ENCODE measurements at places on chromosomes 11 and 22.

- no peak for DNase-seq
Observed at GRCh38 chr11:105520706-105521345, 89.0 kb upstream of the GRIA4 start.

DNA sequence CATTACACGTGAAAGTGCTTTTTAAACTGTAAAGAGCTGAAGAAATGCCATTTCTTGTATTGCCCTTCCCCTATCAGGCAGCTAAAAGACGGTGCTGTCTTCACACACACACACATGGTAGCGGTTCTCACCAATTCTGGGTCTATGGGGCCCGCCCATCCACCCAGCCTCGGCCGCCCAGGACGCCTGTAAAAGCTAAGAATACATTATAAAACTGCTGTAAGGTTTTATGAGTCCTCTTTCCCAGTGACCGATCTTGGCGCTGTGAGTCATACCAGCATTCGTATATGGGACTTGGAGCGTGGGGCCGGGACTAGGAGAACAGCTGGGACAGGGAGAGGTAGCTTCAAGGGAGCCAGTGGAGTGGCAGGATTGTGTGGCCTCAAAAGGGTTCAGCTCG is 149.7 kb upstream of the CADM1 start:
- DNase-seq: no peak

GRCh38 chr22:41722496-41722895 is 23.2 kb downstream of the MEI1 start:
- no peak for DNase-seq

DNA sequence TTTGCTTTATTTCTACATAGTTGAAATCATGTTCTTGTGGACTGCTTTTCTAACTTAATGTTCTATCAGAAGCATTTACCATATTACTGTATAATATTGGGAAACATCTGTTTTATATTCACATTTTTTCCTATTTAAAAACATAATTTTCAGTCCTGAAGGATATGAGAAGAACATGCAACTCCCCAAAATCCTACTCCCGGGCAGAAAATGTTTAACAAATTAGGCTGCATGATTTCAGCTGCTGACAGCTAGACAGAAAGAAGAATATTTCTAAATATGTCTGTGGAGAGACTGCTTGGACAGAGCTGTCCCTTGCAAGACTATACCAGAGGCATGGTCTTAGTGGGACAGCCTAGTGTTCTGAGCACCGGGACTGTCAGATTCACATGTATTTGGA is 15.7 kb upstream of the AMPD3 start:
- DNase-seq: no peak

- DNase-seq: no peak
Observed at GRCh38 chr11:112962579-112963367, 1.6 kb downstream of the NCAM1 start.

GRCh38 chr22:37996079-37996478 is 11.7 kb upstream of the SOX10 start:
- no peak for DNase-seq

- no peak for DNase-seq
Observed at GRCh38 chr11:75994616-75995015, 179.6 kb downstream of the UVRAG start.

- DNase-seq: no peak
Observed at GRCh38 chr11:86938203-86938899, 16.8 kb downstream of the FZD4 start.

DNA sequence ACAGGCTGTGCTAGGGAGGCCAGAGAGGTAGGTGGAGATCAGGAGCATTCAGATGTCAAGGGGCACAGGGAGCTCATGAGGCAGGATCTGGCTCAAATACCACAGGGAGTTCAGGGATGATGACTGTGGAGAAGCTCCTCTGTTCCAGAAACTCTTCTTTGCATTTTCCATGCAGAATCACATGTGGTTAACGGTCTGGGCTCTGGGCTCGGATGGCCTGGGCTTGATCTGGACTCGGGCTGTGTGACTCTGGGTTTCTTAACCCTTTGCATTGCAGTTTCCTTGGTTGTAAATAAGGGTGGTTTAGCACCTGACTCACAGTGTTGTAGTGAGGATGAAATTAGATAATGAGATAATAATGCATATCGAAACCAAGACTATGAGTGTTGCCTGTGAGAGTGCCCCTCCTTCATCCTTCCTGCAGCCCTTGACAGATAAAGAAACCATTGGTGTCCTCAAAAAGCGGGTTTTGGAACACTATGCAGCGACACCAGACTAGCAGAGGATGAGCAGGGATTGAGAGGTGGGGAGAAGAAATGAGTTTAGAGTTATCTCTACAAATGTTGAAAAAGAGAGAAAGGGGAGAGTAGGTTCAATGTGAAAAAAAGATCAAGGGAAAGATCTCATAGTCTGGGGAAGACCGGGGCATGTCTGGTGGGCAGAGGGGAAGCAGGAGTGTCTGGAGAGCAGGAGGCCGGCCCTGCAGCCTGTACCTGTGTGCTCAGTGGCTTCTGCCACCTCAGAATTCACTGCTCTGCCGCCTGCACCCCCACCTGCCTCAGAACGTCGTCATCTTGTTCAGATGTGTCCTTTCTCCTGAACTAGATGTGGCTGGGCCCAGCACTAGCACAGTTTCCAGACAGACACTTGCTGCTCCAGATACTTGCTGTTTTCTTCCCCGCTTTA is 197.8 kb upstream of the SORL1-AS1 start:
- no peak for DNase-seq

- no peak for DNase-seq
Observed at GRCh38 chr11:64356498-64357411, 2.2 kb upstream of the RPS6KA4 start.

- no peak for DNase-seq
Observed at GRCh38 chr11:299081-299891, at the start of gene IFITM5. Gene IFITM5, minus strand, starts transcription at chr11:299526. Its CDS starts 36 bp downstream, at chr11:299490.

DNA sequence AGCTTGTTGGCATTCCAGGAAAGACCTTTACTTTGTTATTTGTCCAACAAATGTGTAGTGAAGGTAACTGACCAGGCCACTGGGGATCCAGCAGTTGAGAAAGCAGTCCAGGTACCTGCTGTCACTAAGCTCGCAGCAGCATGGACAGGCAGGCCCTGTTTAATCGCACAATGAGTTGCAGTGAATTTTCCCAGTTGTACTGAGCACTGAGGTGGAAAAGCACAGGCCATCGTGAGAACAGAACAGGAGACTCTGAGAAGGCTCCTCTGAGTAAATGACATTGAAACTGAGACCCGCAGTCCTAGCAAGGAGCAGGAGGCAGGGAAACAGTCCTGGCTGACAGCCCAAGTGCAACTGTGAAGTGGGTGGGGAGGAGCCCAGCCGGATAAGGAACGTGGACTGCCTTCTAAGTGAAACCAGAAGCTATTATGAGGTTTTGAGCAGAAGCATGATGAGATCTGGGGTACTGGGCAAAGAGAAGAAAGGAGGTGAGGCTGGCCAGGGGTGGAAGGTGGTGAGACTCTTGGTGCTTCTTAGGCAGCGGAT is 39.8 kb upstream of the CDON start:
- DNase-seq: no peak

DNA sequence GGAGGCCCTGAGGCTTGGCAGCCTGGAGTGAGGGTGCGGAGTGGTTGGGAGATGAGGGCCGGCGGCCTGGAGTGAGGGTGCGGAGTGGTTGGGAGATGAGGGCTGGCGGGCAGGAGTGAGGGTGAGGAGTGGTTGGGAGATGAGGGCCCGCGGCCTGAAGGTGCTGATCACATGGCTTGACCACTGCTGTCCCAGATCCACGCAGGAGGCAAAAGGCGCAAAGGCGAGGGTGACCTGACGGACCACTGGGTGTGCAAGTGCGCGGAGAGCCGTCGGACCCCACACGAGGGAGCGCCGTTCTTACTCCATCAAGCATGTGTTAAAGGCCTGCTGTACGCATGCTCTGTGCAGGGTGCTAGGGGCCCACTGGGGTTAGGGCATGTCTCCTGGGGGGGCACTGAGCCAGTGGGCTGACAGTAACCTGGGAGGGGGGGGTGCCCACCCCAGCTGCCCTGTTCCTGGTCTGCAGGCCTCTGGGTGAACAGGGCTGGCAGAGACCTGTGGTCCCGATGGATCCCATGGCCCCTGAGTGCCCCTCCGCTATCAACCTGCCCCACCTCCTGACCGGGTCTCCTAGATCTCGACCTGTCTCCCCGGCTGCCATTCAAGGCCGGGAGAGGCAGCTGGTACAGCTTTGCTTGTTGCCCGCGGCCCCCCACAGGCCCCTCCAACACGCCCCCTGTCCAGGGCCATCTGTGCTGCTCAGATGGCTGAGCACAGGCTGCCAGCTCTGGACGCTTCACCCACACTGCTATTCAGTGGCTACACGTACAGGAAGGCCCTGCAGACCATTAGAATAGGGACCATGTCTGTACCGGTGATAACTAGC is 21.1 kb downstream of the MRGPRD start:
- DNase-seq: no peak

DNA sequence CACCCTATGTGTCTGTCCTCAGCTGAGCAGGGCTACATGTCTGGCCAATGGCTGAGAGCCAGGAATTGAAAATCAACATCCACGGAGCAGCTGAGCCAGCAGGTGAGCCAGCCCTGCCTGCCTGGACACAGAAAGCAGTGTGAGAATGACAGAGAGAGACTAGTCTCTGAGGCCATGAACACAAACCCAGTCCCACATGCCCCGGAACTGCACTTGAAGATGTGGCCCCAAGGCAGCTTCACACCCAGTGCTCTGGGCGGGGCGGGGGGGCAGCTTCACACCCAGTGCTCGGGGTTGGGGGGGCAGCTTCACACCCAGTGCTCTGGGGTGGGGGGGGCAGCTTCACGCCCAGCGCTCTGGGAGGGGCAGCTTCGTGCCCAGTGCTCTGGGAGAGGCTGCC is 37.6 kb downstream of the TRMU start:
- no peak for DNase-seq

- DNase-seq: no peak
Observed at GRCh38 chr11:78359921-78360320, 57.7 kb downstream of the GAB2 start.

GRCh38 chr11:10307400-10308200 is 2.7 kb downstream of the ADM start:
- DNase-seq: peak; percentile 61

DNA sequence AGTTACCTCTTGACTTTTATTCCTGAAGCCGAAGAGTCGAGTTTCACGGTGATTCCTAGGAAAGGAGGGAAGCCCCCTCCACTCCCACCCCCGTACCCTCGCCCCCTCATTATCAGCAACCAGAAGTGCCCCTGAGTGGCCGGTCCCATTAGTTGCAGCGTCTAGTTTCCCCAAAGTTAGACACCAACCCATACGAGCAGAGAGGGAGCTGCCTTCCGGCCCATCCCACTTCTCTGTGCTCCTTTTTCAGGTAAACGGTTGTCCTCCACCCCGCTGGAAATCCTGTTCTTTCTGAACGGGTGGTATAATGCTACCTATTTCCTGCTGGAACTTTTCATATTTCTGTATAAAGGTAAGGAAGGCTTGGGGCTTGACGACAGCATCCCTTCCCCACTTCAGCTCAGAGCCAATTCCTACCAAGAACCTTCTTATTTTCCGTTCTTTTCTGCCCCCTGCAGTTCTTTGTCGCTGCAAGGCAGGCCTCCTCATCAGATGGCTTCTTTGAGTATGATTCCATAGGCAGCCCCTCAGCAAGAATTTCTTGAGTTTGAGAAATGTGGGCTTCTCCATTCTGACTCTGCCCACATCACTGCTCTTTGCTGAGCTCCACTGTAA is 701 bp downstream of the TMEM216 start:
- DNase-seq: no peak

DNA sequence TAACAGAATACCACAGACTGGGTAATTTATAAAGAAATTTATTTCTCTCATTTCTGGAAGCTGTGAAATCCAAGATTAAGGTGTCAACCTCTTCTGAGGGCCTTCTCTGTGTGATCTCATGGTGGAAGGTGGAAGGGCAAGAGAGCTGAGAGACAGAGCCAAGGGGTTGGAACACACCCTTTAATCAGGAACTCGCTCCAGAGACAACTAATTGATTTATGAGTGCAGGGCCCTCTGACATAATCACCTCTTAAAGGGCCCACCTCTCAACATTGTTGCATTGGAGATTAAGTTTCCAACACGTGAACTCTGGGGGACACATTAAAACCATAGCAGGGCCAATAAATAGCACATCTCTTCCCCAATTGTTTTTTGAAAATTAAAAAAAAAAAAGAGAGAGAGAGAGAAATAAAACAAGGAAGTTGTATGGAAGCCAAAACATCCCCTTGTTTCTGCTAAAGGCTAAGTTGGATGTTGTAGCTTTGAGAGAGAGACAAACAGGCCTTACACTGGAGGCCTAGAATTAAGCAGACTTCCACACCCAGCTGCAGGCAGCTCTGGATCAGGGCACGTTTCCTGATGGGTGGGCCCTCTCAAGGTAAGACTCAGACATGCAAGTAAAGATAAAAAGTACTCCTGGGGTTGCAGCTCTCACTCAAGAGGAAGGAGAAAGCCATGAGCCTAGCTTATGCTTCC is 64.1 kb upstream of the BIRC3 start:
- DNase-seq: no peak

DNA sequence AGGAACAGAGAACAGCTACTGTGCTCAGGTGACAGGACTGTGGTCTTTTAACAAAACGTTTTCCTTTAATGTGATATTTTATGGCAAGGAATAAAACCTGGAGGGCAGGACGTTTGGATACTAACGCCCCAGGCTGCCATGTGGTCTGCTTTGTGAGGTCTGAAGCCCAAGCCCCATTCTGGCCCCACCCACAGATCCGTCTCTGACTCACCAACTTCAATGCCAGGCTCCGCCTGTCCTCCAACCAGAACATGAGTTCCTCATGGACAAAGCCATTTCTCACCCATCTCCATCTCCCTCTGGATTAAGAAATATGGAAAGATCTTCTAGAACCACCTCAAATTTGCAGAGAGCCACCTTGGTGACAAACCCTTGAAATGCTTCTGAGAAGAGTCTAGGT is 148.8 kb downstream of the CRYBB2 start:
- DNase-seq: no peak

DNA sequence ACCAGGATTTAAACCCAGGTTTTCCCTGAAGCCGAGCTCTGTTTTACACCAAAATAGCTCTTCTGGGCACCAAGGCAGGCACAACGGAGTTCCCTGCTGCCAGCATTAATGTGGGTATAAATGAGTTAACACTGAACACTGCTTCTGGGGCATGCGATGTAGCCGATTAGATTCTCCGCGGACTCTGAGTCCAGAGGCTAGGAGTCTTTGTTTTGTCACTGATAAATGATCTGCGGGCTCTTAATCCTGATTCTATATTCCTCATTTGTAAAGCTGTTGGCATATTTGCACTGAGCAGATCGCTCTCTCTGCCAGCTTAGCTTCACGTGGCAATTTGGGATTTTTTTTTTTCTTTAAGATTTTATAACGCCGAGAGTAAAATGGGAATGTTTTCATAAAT is 16.8 kb upstream of the LDLRAD3 start:
- DNase-seq: no peak

All from stimulated activated CD8-positive, alpha-beta memory T cell treated with anti-CD3 and anti-CD28 coated beads, Interleukin-7, amount 100 ng/mL, for 1 hour (primary cell).